Fibroblast of gingiva (primary cell): ENCODE measurements at places on chromosomes 7 and 10.

GRCh38 chr10:93437946-93438612 lies 44.1 kb downstream of the MYOF start:
- DNase-seq = peak; percentile 69

DNA sequence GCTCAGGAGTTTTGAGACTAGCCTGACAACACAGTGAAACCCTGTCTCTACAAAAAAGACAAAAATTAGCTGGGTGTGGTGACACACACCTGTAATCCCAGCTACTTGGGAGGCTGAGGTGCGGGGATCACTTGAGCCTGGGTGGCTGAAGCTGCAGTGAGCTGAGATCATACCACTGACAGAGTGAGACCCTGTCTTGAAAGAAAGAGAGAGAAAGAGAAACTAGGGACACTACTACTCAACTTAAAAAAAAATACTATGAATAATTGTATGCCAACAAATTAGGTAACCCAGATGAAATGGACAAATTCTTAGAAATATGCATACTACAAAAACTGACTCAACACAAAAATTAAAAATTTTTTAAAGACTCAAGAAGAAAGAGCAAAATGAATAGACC lies 28.5 kb downstream of the SMURF1 start:
- DNase-seq = no peak

- peak; percentile 22 for DNase-seq
Observed at GRCh38 chr7:12729112-12729511, 41.7 kb downstream of the ARL4A start.

DNA sequence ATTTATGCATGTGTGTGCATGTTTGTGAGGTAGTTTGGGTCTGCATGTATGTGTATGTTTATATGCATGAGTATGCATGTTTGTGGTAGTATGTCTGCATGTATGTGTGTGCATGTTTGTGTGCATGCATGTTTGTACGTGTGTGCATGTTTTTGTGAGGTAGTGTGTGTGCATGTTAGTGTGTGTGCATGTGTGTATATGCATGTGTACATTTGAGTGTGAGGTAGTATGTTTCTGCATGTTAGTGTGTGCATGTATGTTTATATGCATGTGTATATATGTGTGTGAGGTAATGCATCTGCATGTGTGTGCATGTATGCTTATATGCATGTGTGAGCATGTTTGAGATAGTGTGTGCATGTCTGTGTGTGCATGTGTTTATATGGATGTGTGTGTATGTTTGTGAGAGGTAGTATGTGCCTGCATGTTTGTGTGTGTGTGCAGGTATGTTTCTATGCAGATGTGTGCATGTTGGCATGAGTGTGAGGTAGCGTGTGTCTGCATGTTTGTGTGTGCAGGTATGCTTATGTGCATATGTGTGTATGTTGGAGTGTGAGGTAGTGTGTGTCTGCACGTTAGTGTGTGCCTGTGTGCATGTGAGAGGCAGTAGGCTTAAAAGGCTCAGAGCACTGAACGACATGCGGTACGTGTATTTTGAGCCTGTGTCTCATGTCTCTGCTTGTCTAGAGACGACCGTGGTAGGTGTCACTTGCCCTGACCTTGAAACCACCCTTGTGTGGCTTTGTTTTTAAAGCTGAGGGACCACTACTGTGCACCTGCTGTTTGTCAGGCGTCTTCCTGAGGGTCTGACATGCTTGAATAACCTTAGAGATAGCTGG lies 43.7 kb downstream of the PFKP start:
- no peak for DNase-seq

DNA sequence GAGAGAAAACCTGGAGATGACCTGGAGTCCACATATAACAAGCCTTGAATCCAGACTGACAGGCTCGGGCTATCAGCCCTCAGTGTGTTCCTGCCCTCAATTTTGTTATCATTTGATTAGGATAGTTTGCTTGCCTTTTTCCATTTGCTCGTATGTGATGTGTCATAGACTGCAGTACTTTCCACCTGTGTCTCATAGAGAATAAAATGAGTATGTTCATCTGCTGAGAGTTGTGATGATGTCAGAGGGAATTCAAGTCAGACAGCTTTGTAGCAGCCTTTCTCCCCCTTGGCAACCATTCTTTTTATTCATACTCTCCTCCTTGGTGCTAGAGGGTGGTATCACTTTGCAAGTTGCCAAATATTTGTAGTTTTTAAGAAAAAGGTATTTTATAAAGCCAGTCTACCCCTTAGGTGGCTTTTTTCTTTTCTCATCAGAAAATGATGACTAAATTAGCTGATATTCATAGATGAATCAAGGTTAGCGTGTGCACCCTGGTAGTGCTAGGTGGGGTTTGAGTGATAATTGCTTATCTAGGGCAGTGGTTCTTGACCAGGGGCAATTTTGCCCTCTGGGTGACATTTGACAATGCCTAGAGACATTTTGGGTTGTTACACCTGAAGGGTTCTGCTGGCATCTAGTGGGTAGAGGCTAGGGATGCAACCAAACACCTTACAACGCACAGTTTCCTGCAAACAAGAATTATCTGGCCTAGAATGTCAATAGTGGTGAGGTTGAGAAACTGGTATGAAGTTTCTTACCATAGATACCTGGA lies 5.4 kb downstream of the SGPL1 start:
- DNase-seq = no peak

DNA sequence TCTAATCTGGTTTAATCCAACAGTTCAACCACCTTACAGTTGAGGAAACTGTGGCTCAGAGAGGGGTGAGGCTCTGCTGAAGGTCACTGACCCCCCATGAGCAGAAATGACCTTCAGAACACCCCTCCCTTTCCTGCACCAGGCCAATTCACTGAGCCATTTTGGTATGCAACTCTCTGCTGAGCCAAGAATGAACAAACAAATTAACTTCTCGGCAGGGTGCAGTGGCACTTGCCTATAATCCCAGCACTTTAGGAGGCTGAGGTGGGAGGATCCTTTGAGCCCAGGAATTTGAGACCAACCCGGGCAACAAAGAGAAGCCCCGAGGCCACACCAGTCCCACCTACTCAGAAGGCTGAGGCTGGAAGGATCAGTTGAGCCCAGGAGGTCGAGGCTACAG lies 29.8 kb downstream of the PDGFA start:
- no peak for DNase-seq

GRCh38 chr10:25556457-25556856 lies 377.6 kb upstream of the MYO3A start:
- DNase-seq = no peak

DNA sequence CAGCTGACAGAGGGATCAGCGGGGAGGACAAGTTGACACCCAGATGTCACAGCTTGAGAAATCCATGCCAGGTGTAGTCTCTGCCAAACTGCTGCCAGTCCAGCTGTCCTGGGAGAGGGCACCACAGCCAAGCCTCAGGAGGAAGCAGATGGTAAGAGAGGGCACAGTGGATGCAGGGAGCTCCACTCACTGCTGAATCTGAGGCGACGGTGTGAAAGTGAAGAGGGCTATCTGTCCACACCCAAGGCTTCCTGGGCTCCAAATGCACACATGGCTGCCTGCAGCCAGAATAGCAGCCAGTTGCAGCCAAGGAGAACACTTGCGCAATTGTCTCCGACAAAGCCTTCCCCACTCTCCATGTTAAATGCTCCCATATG lies 502.4 kb downstream of the GRID1 start:
- no peak for DNase-seq
